ENCODE measurements at places on chromosomes 16 and 17.

- peak; percentile 57 for DNase-seq
Observed at GRCh38 chr17:18248300-18248731, 10.2 kb downstream of the FLII start.

- peak; percentile 53 for DNase-seq
Observed at GRCh38 chr16:17369421-17370222, 101.1 kb downstream of the XYLT1 start.

DNA sequence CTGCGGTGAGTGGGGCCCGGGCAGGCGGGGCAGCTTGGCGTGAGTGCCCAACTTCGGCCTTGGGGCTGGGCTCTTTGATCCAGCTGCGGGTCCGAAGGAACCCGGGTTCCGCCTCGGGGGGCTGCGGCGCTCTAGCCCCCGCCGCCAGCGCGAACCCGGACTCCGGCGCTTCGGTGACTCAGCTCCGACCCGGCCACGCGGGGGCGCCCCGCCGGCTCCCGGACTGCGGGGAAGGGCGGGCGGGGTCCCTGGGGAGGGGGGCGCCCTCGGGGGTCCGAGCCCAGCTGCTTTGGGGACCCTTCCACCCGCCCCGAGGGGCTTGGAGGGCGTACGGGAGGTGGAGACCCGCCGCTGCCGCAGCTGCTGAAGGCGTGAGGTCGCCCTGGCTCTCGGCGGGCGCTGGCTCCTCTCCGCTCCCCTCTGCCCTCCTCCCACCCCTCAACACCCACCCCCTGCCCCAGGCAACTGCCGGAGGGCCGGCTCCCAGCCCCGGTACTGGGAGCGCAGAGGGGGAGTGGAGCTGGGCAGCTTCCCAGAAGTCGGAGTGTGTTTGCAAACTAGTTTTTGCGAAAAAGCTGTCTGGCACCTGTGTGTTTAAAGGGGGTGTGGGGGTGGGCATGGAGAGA, 516 bp downstream of the CPNE2 start:
- DNase-seq: peak; percentile 40

DNA sequence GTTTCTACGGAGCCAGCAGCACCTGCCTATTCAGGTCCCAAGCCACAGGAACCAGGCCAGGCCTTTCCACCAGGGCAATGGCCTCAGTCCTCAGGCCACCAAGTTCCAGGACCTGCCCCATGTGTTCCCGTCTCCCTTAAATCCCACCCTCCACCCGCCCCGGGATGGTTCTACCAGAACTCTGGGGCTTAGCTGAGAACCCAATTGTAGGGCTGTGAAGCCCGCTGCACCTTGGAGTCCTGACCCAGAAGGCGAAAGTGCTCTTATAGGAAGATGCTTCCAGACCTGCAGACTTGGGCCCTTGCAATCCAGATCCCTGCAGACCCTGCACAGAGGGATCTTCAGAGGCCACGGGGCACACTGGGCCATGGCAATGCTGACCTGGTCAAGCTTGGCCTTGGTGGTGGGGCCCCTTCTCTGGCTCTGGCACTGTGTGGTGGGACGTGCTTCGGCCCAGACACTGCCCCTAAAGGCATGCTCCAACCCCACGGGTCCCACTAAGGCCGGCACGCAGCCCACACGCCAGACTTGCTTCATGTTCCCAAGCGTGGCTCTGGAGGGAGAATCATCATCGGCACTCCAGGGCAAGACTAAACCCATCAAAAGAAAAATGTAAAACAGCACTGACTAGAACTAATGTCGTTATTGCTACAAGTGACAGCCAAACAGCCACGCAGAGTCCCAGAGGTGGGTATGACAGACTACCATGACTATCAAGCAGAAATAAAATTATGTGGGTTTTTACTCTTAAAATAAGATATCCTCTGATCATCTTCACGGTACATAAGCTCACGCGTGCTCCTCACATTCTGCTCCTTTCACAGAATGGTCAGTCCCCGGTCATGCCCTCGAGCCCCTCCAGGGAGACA, 41.3 kb upstream of the ATP2A3 start:
- no peak for DNase-seq

GRCh38 chr17:2259769-2260536, 43.6 kb downstream of the SMG6 start:
- DNase-seq: peak; percentile 57

DNA sequence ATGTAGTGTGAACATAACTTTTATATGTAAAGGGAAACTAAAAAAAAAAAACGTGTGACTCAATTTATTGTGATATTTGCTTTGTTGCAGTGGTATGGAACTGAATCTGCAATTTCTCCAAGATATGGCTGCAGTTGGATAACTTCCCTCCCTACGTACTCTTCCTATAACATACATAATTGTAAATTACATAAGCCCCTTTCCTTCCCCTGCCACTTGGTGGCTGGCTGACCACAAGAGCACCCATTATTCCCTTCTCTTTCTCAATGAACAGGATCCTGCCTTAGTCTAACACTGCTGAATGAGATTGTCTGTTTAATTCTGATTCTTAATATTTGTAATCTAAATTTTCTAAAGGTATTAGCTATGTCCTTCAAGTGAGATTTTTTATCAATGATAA, 27.8 kb downstream of the CCL4 start:
- no peak for DNase-seq

DNA sequence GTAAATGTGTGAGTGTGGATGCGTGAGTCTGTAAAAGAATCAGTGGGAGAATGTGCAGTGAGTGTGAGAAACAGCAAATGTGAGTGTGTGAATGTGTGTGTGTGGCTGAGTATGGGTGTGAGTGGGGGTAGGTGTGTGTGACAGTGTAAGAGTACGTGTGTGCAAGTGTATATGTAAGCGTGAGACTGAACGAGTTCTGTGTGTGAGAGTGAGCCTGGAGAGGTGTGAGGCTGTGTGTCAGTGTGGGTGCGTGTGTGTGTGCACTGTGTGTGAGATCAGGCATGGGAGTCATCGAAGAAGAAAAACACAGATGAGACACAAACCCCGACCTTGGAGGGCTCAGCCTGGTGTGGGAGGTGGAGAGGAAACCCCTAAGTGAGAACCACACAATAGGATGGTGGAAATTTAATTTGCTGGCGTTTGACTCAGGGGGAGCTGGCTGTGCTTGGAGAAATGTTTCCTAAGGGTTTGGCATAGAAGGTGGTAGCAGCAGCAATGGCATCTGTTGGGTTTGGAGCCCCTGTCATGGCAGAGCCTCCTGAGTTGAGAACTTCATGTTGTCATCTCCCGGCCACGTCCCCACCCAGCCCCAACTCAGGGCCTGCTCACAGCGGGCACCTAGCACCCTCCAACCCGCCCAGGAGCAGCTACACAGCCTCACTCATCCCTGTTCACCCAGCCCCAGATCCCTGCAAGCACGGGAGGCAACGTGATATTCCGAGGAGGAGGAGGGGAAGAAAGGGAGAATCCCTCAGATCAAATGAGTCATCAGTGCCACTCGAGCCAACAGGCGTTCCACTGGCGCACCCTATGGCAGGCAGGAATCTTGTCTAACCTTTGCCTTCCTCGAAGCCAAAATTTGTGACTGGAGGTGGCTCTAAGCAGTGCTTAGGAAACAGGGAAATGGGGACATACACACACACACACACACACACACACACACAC, 14.3 kb upstream of the NUBP1 start:
- no peak for DNase-seq

- no peak for DNase-seq
Observed at GRCh38 chr16:79395591-79395990, 204.9 kb downstream of the MAF start.

DNA sequence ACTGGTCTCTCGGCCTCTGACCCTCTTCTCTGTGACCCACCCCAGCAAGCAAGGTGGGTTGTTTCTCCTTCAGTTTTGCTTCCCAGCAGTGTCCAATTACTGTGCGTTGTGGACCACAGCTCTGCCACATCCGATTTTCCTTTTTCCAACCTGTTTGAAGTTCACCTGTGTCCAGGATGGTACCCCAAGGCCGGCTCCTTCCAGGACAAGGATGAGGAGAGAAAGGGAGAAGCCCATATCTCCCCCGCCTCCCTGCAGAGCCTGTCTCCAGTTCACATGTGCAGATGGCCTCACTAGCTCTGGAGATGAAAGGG, 13.5 kb downstream of the NMRAL1 start:
- no peak for DNase-seq

GRCh38 chr17:64632606-64633005, 29.5 kb downstream of the SMURF2 start:
- DNase-seq: no peak

GRCh38 chr17:43400943-43401717, 2.3 kb downstream of the ARL4D start:
- DNase-seq: no peak

- DNase-seq: peak; percentile 24
Observed at GRCh38 chr16:11640987-11641817, 27.1 kb upstream of the SNN start.

DNA sequence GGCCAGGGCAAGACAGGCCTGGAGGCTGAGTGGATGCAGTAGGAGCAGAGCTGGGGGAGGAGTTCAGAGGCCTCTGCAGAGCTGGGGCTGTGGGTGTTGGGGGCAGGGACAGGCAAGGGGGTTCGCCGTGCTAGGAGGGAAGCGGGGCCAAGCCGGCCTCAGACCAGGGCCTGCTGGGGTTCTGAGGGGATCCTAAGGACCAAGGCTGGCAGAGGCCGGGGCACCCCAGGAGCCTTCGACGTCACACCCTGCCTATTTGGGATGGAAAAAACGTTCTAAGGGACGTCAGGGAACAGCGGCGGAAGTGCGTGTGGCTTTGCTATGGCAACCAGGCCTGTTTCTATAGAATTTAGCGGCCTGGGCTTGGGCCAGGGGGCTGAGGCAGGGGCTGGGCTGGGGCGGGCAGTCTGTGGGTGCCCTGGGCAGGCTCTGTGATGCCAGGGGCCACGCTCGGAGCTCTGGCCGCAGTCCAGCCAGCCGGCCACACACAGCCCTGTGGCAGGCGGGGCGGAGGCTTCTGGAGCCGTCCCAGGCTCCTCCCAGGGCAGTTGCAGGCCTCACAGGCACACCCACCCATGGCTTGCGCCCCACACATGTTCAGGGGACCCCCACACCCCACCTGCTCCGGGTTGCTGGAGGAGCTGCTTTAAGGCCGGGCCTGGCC, 3.7 kb downstream of the TRAF7 start:
- no peak for DNase-seq

GRCh38 chr17:80262291-80262690, 1.6 kb downstream of the RNF213 start:
- DNase-seq: no peak

DNA sequence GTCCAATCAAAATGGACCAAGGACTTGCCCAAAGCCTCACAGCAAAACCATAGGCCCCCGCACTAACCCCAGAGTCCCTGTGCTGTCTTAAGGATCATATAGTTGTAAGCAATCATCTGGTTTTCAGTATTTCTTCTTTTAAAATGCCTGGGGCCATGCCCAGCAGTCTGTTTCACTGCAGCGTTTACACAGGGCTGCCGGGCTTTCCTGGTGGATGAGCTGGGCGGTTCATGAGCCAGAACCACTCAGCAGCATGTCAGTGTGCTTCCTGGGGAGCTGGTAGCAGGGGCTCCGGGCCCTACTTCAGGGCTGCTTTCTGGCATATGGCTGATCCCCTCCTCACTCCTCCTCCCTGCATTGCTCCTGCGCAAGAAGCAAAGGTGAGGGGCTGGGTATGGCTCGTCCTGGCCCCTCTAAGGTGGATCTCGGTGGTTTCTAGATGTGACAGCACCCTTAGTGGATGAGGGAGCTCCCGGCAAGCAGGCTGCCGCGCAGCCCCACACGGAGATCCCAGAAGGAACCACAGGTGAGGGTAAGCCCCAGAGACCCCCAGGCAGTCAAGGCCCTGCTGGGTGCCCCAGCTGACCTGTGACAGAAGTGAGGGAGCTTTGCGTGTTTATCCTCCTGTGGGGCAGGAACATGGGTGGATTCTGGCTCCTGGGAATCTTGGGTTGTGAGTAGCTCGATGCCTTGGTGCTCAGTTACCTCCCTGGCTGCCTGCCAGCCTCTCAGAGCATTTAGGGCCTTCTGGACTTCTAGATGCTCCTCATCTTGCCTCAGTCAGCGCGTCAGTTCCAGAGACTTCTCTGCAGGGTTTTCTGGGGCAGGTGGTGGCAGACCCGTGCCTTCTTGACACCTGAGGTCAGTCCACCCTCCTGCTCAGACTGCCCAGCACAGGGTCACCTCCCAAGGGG, 24.8 kb upstream of the STH start:
- no peak for DNase-seq

DNA sequence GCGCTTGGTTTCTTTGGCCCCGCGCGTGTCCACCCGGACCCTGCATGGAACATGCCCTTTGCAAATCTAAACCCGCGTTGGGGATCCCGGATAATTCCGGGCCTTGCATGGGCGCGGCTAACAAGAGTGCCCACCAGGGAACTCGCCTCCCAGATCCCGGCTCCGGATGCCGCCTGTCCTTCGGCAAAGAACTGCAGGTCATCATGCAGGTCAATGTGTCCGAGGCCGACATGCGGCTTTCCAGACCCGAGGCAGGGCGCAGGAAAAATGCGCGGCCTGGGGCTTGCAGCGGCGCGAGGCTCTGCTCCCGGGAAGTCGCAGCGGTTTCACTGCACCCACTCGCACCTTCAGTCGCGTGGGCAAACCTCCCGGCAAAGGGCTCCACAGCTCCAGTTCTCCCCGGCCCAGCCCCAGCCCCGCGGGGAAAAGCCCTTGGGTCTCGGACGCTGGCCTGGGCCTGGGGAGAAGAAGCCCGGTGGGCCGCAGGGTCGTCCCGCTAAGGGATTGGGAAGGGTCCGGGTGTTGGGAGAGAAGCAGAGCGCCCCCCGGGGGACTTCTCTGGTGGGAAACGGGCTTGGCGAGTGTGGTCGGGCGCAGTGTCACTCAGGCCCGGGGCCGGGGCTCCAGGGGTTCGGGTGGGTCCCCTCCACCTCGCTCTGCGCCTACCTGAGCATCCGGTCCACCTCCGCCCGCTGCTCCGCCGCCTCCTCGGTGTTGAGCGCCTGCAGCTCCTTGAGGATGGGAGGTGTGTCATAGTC, 805 bp downstream of the HNF1B start:
- no peak for DNase-seq

- DNase-seq: no peak
Observed at GRCh38 chr16:81201267-81201666, 37.2 kb upstream of the BCO1 start.

- no peak for DNase-seq
Observed at GRCh38 chr17:17491546-17491988, 4.6 kb downstream of the RASD1 start.

DNA sequence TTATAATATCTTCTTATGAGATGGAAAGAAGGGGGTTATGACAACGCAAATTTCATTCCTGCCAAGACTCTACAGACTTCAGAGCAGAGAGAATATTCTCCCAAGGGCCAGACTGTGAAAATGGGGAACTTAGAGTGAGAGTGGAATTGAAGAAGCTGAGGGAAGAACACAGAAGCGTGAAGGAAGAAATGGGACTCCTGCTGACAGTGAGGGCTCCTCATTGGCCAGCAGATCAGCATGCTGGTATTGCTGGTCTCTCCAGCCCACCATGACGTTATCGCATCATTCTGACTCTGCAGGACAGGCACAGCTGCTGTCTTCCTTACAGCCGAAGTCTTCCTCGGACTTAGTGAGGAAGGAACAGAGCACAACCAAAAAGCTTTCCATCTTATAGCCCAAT, 24.3 kb downstream of the CCL4 start:
- DNase-seq: no peak

DNA sequence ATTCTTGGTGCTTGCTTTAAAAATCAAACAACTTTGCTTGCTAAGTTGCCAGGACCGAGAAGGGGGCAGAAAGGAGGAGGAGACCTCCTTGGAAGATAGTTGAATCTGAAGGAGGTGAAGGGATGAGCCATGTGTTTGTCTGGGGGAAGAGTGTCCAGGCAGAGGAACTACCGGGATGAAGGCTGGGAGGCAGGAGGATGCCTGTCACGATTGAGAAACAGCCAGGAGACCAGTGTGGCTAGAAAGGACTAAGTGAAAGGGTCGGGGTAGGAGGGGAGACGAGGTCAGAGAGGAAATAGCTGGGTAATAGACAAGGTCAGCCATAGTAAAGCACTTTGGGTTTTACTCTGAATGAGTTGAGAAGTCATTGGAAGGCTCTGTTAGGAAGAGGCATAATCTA, 38.9 kb upstream of the CSNK2A2 start:
- DNase-seq: no peak

All from activated CD4-positive, alpha-beta T cell treated with anti-CD3 and anti-CD28 coated beads for 4 hours (primary cell).